NCI-H748 treated with DMSO at 0.1 percent for 48 hours (cell line): ENCODE measurements at places on chromosomes 3 and 15.

DNA sequence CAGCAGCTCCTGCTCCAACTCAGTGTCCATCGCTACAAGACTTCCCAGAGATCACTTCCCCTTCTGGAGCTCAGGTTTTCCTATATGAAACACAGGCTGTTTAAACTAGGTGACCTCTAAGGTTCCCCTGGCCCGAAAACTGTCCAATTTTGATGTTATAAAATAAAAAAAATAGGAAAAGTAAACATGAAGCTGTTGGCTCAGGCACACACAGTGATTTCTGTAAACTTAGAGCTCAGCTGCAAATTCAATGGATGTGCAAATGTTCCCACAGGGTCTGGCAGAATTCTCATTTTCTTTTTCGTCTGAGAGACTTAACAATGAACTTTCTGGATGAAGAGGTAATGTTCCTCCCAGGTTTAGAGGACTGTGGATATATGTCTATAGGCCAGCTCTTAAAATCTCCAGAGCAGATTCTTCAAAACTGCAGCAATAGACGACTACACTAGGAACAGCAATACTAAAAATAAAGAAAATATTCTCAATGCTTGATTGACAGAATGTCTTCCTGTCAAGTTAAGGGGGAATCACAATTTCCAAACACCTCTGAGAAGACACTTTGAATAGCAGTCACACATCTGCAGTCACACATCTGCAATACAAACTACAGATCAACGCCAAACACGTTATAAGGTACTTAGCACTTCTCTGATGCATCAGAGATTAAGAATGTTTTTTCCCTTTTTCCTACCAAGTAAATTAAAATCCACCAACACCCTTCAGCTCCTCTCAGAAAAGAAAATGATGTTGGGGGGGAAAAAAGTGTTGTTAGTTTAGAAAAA is 2.8 kb downstream of the NUP210 start:
- DNase-seq = no peak

DNA sequence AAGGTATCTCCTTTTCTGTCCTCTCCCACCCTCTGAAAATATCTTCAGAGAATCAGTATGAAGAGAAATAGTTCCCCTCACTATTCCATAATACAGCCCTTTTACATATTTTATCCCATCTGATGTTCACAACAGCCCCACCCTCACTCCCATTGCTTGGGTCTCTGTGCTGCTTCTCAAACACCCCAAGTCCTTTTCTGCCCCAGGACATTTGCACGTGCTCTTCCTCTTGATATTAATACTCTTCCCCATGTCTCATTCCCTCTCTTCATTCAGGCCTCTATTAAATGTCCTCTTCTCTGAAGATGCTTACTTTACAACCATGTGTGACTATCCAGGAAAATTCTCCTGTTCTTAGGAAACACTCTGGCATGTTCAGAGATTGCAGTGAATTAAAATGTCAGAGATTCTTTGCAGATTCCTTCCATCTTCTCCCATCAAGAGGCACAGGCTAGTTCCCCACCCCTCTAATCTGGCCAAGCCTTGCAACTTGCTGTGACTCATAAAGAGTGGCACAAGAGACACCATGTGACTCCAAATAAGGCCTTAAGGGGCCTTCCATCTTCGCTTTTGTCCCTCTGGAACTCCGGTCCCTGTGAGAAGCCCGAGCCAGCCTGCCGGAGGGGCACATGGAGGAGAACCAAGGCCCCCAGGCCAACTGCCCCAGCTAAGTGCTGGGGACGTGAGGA is 128.5 kb downstream of the CHSY1 start:
- no peak for DNase-seq

- no peak for DNase-seq
These were observed 13.6 kb upstream of the CASR start for GRCh38 chr3:122169911-122170310.

DNA sequence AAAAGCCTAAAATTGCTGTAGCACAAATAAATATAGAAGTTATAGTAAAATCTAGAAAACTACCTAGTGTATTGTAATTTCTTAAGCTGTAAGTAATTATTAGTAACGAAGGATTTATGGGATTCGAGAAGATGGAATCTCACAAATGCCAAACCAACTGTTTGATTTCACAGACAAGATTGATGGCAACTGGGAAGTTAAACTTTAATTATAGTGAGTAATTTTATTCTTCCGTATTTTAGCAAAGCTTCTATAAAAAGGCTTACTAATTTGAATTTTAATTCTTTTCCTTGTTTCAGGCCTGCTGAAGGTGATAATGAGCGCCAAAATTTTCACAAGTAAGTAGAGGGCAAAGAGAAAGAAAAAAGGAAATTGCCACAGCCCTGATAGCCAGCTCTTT is 36.6 kb downstream of the GATM start:
- no peak for DNase-seq

DNA sequence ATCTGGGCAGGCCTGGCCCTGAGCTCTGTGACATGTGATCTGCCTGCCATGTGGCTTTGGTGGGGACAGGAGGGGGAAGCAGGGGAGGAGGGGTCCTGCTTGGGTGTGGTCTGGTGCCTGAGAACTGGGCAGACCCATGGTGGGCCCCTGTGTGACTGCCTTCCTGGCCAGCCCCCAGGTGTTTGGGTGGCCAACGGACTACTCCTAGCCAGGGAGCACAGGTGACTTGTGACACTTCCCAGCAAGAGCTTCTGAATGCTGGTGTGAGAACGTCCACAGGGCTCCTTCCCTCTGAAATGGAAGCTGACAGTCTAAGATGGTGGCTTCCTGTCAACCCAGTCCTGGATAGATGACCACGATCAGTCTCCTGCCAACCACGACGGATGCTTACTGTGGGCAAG is 136.1 kb upstream of the MEF2A start:
- no peak for DNase-seq

GRCh38 chr15:28886431-28887338 is 911 bp downstream of the APBA2 start:
- no peak for DNase-seq

DNA sequence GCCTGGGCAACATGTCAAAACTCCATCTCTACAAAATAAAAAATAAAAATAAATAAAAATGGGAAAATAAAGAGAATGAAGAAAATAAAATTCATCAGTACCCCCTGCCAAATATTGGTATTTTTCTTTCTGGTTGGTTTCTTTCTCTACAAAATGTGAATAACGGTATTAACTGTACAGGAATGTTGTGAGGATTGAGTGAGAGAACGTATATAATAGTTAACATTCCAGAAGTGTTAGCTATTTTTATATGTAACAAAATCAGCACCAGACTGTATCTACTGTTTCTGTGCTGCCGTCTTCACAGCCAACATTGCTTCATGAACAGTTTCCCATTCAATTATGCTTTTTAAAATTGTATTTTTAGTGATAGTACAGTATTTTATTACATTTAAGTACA is 25.5 kb upstream of the RNU6-1 start:
- DNase-seq = no peak

- DNase-seq = no peak
These were observed 60.1 kb downstream of the SLCO3A1 start for GRCh38 chr15:91913560-91913959.

- DNase-seq = no peak
These were observed 272.5 kb downstream of the TBC1D5 start for GRCh38 chr3:17469954-17470353.

DNA sequence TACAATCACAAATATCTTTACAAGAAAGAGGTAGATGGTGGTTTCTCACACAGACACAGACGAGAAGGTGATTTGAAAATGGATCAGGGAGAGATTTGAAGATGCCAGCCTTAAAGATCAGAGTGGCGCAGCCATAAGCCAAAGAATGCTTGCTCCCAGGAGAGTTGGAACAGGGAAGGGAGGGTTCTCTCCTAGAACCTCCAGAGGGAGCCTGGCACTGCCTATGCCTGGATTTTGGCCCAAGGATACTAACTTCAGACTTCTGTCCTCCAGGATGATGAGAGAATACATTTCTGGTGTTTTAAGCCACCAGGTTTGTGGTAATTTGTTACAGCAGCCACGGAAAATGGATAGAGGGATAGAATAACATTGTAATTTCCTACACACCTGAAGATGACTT is 279.1 kb downstream of the FAM43A start:
- DNase-seq = no peak

GRCh38 chr3:184687363-184688015 is 24.4 kb downstream of the MAGEF1 start:
- no peak for DNase-seq

- no peak for DNase-seq
These were observed 2.1 kb upstream of the ALAS1 start for GRCh38 chr3:52195823-52196331.

DNA sequence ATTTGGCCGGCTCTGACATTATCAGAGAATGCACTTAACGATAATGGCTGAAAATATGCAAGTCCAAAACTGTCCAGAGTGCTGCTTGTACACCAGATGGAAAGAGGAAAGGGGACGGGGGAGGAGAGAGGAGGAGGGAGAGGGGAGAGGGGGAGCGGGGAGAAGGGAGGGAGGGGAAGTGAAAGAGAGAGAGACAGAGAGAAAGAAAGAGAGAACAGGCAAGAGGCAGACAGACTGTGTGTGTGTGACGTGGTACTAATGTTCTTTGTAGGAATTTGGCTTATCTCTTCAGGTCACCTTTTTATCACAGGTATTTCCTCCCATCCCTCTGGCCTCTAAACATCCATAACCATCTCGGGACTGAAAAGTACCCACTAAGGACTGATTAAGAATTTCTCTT is 75.1 kb upstream of the LMOD3 start:
- DNase-seq = no peak

DNA sequence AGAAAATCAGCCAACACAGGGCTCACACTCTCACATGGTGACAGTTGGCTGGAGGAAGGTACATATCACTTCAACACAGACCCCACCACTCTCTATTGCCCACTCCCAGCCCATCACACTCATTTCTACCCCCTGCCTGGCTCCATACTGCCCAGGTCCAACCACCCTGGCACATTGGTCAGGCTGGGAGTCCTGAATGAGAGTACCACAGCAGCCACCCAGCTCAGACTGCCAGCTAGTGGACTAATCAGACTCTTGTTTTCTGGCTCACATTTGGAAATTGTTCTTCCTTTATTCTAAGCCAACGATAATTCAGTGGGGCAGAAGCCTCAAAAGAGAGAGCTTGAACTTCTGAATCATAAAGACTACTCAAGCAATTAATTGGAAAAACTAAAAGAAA is 20.0 kb downstream of the MRPL46 start:
- DNase-seq = no peak

DNA sequence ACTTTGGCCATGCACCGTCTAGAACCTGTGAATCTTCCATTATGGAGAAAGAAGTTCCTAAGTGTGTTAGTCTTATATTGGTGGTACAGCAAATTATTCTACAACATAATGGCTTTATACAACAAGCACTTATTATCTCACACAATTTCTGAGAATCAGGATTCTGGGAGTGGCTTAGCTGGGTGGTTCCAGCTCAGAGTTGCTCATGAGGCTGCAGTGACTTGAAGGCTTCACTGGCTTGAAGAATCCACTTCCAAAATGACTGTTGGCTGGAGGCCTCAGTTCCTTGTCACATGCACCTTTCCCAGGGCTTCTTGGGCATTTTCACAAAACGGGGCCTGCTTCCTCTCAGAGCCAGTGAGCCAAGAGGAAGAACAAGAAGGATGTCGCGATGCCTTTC is 82.3 kb upstream of the RNF7 start:
- no peak for DNase-seq

- no peak for DNase-seq
These were observed 219.0 kb downstream of the SHQ1 start for GRCh38 chr3:72629191-72629631.

DNA sequence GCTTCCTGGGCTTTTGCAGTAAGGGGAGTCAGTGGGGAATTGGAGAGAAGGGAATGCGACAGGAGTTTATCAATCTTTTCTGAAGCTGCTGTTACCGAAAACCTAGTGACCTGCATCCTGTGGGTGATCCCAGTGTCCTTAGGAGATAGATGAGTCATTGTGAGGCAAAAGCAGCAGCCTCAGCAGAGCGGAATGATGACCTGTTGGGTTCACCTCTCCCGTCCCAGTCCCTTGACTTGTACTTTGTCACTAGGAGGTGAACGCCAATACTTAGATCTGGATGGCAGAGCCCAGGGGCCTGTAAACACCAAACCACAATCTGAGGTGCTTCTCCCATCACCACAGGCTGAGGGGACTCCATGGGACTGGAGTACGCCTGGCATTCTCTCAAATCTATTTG is 17.9 kb downstream of the CDAN1 start:
- no peak for DNase-seq
